Lung (tissue), 17 donors: ENCODE measurements at places on chromosomes 3 and 15. TPM values are rescaled to one million over a fixed set of nuclear protein-coding genes. Genes with fewer than 3 reads are reported as not detected.

SPATA12 gene
- total RNA-seq = 0.15 TPM

GRCh38 chr15:66095871-66096687 is 157.5 kb downstream of the MEGF11 start:
- H3K4me3 ChIP-seq = no peak overlapping the region
- no peaks in the 10 kb centered on the region for H3K27me3 ChIP-seq
- no peaks in the 10 kb centered on the region for H3K36me3 ChIP-seq
- peaks cover 6% of the 10 kb centered on the region for H3K4me1 ChIP-seq
- DNase-seq = peak; percentile 42
- H3K27ac ChIP-seq = no peak overlapping the region

DNA sequence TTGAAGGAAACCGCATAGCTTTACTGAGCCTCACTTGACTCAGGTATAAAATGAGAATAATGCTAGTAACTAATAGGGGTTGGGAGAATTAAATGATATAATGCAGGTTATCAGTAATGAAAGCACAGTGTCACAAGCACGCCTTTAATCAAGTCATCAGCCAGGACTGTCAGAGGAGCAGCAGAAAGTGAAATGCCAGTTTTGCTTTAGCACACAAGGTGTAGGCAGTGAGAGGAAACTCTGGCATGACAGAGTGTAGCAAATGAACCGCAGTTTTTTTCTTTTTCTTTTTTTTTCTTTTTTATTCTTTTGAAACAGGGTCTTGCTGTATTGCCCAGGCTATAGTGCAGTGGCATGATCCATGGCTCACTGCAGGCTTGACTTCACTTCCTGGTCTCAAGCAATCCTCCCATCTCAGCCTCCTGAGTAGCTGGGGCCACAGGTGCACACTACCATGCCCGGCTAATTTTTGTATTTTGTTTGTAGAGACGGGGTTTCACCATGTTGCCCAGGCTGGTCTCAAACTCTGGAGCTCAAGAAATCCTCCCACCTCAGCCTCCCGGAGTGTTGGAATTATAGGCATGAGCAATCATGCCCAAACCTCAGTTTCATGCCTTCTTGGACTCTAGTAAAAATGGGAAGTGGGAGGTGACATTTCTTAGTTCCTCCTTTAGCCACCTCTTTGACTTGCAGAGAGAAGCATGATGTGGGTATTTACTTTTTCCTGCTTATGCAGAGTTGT is 9.7 kb upstream of the SCAANT1 start:
- no peak for DNase-seq
- no peak overlapping the region for H3K4me3 ChIP-seq
- H3K27ac ChIP-seq = no peak overlapping the region

SLC22A13 gene
- not detected for total RNA-seq
